GM06990 (cell line): ENCODE measurements at places on chromosomes 1 and 21.

DNA sequence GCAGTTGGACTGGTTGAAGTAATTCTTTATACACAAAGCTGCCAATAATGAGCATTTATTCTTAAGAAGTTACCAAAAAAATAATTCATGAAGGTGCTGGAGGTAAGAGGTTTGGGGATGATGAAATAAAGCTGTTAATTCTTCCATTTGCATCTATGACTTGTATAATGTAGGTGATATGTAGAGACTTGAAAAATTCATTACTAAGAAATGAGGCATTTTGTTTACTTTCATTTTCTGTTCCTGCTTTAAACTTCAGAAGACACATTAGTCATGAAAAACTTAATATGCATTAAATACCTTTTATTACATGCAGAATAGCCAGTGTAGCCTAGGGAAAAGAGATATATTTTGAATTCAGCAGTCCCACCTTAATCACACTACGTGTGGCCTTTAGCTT, 214.2 kb downstream of the SLC44A5 start:
- DNase-seq, result no peak

GRCh38 chr1:215219372-215219771, 136.8 kb downstream of the KCNK2 start:
- no peak for DNase-seq

DNA sequence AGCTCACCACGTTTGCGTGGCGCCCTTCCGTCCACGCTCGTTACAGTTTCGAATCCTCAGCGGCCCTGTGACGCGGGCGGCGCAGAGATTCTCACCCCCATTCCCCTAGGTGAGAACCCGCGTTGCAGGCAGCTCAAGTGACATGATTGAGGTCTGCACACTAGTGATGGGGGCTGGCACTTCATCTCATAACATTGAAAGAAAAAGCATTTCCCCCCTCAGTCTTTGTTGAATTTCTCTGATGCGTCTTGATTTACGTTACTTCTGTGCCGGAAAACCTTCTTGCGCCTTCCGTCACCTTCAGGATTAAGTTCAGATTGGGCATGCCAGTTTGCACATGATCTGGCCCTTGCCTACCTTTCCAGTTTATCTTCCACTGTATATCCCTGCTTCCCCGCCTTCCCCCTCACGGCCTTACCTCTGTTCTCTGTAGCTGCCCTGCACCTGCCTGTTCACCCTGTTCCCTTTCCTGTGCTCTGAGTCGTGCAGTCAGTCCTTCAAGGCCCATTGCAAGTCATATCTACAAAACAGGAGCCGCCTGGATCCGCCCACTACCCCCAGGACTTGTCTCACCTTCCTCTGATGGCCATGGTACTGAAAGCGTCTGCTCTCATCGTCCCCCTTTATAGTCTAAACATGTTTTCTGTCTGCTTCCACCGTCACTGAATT, 1.1 kb downstream of the CTPS1 start:
- DNase-seq, result peak; percentile 51

GRCh38 chr1:223794136-223794880, 51.4 kb downstream of the TP53BP2 start:
- no peak for DNase-seq

- DNase-seq, result no peak
Measured at GRCh38 chr1:22472596-22472995, 20.9 kb downstream of the ZBTB40 start.

DNA sequence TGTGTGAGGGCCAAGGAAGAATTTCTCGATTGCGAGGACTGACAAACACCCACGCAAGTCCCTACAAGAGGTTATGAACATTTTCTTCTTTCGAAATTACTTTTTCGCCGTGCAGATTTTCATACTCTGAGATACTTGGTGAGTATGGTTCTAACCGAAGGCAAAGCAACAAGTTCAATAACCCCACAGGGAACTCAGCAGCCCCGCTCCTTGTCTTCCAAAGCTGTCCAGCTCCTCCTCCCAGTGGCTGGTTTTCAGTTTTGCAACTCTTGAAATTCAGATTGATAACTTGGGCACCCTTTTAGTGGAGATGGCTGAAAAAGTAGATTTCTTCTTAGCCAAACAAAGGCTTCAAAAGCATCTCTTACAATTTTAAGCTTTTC, 154.4 kb downstream of the SETD4 start:
- DNase-seq, result peak; percentile 3

DNA sequence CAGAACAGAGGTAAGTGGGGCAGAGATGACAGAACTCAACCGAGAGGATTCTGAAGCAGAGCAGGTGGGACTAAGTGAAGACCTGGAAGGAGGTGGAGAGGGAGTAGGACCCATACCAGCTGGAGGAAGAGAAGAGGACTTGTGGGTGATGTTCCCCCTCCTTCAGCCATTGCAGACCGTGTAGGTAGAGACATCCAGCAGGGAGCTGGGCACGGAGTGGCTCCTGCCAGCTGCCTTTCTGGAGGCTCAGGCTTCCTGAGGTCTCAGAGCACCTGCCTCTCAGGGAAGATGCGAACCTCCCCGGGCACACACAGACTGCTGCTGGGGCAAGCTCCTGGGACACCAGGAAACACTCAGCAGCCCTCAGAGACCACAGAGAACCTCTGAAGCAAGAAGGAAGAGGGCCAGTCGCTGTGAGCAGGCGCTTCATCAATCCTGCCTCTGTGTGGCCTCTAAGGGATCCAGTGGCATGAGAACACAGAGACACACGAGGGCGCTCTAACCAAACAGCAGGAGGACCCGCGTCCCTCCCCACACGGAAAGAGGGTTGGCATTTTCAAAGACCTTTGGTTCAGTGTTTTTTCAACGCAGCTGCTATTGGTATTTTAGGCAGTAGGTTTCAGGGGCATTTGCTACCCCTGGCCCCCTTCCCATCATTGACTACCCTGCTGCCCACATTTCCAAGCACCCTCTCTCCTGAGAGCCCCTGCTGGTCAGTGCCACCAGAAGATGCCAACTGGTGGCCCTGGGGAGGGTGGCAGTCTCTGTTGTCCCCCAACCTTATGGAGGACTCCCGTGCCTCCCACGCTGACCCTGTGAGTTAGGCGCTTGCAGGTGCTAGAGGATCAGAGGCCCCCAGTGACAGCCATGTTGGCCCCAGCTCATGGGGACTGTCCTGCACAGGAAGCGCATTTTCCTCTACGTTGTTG, 89.6 kb upstream of the EDN2 start:
- DNase-seq, result peak; percentile 59

DNA sequence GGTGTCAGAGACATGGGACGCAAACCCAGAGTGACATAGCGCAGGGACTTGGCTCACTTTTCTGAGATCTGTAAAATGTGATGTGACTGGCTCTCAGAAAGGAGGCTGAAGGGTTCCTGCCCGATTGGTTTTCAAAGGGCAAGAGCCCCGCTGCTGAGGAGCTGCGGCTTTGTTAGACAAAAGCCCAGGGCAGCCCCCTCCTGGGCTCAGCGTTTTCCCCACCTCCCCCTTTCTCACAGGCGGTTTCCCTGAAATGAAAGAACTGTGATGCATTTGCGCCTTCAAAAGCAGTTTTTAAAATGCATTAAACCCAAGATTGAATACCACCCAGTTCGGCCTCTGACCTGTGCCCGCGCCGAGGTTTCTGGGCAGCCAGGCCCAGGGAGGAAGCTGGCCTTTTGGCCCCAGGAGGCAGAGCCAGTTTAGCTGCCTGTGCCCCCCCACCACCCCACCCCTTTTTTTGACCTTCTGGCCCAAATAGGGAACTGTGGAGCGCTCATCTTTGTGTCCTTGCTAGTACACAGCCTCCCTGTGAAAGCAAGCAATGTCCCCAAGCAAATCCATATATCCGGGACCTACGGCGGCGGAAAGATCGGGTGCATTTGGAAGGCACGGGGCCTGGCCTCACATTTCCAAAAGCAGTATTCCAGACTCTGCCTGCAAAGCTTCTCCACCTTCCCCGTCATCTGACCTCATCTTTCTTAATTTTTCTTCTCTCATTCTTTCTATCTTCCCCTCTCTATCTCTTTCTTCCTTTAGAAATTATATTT, 28.6 kb downstream of the CD247 start:
- no peak for DNase-seq

GRCh38 chr1:94886361-94886760, 40.5 kb downstream of the CNN3 start:
- no peak for DNase-seq

DNA sequence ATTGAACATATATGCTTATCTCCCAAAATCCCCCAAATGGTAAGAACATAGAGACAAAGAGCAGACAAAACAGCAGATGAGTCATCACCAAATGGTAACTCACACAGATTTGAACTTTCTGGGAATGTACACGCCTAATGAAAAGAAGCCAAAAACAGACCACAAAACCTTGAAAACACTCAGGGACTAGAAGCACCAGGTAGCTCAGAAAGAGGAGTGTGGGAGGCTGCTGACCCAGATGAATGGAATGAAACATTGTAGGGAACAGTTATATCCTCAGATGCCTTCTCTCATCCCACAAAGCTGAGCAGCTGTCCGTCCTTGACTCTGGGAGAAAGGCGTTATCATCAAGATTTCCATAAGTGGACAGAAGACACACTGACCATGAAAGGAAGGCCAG, 307.0 kb upstream of the USP25 start:
- no peak for DNase-seq
